AG09319 (cell line): ENCODE measurements at places on chromosomes 5 and 9.
A peak's percentile ranks its signal among the peaks of the same experiment; 100 is the strongest.

GRCh38 chr5:55219770-55220169 lies 7.3 kb downstream of the MCIDAS start:
- no peak for DNase-seq

DNA sequence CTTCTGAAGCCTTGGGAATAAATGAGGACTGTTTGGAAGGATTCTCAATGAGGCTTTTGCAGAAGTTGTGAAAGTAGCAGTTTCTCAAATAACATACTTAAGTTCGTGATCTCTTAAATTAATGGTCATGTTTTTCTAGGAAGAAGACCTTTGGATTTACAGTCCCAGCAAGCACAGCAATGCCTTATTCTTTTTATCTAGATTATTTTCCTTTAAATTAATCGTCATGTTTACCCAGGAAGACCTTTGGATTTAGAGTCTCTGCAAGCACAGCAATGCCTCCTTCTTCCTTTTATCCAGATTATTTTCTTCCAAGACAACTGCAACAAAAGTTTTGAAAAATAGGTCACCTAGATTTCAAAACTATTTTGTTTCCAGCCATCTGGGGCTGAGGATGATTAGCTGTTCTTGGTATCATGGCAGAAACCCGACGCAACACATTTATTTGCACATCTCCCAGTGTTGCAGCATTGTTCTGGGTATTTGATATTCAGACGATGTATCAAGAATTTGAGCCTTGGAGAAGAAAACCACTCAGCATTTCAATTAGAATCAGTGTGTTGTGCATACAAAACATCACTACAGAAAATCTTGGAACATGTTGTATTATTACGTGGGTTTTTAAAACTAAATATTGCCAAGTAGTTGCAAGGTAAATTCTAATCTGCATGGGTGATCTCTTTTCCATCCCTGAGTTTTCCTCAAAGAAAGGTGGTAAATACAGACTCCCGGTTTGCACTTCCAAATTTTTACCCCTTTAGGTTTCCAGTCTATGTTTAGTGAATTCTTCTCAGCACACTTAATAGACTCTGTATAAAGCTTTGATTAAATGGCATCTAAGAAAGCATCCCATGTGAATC lies 50.9 kb downstream of the JAKMIP2 start:
- DNase-seq, result no peak

- DNase-seq, result no peak
Observed at GRCh38 chr5:97919719-97920118, 736.7 kb upstream of the RIOK2 start.

GRCh38 chr9:134622896-134623257 lies 18.7 kb upstream of the COL5A1 start:
- no peak for DNase-seq

DNA sequence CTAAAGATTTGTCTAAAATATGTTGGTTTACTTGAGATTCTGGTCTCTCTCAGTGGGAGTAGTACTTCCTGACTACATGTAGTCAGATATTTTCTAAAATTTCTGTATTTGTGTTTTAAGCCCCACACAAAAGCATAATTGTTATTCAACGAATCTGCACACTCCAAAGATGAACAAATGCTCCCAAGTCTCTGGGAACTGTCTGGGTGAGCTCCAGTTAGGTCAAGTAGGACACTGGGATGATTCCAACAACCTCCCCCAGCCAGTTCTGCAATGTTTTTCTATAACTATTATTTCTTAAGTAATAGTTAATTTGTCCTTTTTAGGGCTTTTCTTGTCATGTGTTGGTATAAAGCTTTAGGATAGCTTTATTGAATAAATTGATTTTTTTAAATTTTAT lies 174.6 kb downstream of the FAM174A start:
- no peak for DNase-seq

GRCh38 chr9:129946246-129946995 lies 96.6 kb downstream of the FNBP1 start:
- no peak for DNase-seq

DNA sequence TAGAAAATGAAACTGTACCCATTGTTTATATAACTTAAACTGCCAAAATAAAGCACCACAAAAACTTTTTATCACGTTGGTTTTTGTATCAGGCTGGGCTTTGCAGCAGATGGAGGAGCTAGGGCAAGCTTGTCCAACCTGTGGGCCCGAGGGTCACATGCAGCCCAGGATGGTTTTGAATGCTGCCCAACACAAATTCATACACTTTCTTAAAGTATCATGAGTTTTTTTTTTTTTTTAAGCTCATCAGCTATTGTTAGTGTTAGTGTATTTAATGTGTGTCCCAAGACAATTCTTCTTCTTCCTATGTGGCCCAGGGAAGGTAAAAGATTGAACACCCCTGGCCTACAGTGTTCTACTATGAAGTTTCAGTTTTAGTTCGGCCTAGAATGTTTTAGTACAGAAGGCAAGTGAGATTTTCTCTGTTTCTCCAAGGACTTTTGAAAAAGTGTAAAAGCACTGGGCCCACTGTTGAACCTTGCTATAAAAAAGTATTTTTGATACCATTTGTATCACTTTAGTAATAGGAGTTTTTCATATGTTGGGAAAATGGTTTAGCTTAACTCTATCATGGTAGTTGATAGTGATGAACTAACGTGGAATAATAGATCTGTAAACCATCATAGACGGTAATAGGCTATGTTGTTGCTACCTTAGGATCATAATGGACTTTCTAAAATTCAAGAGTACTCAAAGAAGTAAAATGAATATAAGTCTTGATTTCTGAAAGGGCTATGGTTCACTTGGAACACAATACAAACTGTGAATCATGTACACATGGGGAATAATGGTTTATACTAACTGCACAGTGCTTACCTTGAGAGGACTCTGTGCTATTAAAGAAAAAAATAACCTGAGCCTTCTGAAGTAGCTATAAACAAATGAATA lies 2.9 kb downstream of the CDKN2A start:
- no peak for DNase-seq

DNA sequence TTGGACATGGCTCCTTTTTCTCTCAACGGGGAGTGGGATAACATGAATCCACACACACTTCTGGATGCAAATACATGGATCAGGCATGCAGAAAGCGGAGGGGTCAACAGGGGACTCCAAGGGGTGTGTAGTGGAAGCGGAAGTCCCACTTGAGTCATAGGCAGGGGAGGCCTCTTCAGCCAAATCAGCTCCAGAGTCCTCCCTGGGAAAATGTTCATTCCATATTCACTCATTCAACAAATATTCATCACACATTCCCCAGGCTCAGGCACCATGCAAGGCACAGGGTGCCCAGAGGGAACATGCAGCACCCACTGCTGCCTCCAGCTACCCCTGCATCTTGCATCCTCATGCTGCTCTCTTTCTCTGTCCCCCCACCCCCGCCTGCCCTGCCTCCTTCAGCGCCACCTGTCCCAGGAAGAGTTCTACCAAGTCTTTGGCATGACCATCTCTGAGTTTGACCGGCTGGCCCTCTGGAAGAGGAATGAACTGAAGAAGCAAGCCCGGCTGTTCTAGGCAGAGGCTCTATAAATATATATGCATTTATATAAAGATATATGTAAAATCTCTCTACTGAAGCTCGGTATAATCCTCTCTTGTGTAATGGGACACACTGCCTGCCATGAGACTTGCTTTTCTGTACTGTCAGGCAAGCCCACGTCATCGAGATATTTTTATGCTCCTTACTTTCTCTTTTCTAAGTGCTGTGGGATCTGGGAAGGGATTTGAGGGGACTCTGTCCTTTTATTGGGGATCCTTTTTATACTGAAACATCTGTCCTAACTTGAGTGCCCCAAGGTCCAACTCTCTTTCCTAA lies 13.6 kb upstream of the AFAP1L1 start:
- DNase-seq, result no peak

- no peak for DNase-seq
Observed at GRCh38 chr5:14016549-14016948, 72.1 kb upstream of the DNAH5 start.

DNA sequence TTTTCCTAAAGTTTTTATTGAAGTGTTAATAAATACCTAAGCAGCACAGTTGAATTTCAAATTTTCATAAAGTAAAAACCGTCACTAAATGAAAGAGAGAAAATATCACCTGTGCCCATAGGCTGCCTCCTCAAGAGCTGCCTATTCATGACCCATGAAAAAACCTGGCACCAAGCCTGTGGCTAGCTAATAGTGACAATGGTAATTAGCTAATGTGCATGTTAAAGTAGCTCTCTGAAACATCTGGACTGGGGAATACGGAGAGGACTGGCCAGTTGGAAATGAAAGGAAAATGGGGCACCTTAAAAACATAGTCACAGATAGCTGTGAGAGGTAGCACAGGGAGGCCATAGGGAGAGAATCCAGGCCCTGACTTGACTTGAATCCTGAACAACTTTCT lies 5.4 kb upstream of the GNE start:
- no peak for DNase-seq

DNA sequence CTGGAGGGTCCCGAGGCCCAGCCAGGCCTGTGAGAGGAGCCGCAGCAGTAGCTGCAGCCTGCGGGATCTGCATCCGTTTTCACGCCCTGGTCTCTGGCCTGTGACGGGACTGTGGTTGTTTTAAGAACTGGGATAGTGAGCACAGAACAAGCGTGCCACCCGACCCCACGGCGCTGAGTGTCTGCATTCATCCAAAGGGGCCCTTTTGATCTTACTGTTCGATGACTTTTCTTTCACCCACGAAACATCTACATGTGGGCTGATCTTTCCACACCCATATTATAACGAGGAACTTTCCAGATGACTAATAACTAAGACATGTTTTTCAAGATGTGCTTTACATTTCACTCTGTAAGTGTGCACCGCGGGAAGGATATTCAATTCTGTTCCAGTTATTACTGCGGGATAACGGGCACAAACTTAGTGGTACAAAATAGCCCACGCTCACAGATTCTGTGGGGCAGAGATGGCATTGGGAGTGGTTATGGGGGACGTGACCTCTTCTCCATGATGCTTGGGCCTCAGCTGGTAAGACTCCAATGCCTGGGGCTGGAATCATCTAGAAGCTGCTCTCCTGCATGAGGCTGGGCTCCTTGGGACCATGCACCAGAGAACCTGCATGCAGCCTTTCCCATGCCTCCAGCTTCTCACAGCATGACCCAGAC lies 165.0 kb downstream of the SYK start:
- no peak for DNase-seq

DNA sequence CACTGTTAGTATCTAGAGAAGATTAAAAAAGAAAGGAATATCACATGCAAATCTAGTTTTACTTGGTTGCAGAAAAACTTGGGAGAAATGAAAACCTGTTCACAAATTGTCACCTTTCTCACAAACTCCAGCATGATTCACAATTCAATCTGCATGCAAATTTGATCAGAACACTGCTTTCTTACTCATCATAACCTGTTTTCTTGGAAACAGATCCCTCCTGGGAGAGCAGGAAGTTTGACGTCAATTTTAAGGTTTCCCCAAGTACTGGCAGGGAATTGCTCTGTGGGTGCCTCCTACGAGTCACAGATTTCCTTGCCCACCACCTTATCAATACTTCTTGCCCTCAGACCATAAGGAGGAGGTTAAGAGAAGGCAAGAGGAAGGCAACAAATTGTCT lies 30.2 kb upstream of the HTR4 start:
- DNase-seq, result no peak

DNA sequence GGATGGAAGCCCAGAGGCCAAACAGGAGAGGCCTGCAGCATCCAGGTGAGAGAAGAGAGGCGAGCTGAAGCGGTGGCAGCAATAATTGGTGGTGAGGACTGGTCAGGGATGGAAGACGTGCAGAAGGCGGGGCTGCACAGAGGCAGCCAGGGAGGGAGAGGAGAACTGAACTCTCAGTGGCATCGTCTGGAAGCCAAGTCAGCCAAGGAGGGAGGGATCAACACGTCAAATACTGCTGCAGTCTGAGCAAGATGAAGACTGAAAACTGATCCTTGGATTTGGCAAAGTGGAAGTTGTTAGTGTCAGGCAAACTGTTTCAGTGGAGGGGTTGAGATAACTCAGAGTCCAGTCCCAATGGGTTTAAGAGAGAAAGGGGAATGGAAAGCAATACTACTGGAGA lies 145.4 kb downstream of the CDK5RAP2 start:
- DNase-seq, result peak; percentile 74

GRCh38 chr9:129362287-129363000 lies 184.4 kb upstream of the IER5L start:
- no peak for DNase-seq

DNA sequence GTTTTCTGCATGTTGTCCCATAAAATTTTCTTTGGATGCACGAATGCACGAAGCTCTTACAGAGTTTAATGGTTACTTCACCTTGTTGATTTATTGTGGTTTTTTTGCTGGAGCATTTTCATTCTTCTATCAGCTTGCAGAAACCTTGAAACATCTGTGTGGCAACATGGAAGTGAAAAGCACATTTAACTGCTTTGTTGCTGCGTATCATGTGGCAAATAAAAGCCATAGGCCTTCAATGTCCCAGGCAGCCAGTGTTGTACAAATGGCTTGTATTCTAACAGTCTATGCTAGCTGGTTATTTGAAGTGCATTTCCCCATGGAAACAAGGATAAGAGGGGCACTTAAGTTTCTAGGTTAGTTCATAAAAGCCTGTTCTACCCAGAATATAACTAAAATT lies 42.5 kb upstream of the RASGRF2 start:
- no peak for DNase-seq

DNA sequence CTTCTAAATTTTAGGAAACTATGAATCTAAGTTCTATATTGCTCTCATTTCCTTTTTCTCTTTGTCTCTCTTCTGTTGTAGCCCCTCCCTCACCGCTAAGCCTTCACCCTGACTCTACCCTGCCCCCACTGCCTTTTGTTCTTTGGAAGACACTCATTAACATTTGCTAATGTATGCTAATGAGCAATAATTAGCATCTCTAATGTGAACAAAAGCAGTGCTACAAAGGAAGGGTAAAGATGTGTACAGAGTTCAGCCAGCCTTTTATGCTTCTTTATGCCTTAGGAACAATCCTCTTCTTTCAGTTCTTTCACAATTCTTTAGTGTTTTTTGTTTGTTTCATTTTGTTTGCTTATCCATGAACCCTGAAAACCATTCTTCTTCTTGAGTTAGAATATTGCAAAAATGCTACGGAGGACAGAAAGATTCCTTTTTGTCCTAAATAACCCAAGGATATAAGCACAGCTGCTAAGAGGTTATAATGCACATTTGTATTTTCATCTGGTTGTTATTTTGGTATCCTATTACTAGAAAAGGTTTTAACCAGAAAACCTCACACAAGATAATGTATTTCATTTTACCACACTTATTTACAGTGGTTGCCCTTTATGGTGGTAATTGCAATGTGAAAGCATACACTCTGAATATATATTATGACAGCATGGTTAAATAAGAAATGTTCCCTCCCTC lies 159.3 kb downstream of the TMC1 start:
- no peak for DNase-seq

GRCh38 chr5:173591056-173591514 lies 25.4 kb downstream of the BOD1 start:
- DNase-seq, result no peak

GRCh38 chr9:133347515-133347984 lies 381 bp downstream of the MED22 start:
- no peak for DNase-seq

GRCh38 chr9:131366761-131367401 lies 27.0 kb upstream of the PRRC2B start:
- DNase-seq, result peak; percentile 57
